HEK293T (cell line): ENCODE measurements at places on chromosomes 11 and 22.

DNA sequence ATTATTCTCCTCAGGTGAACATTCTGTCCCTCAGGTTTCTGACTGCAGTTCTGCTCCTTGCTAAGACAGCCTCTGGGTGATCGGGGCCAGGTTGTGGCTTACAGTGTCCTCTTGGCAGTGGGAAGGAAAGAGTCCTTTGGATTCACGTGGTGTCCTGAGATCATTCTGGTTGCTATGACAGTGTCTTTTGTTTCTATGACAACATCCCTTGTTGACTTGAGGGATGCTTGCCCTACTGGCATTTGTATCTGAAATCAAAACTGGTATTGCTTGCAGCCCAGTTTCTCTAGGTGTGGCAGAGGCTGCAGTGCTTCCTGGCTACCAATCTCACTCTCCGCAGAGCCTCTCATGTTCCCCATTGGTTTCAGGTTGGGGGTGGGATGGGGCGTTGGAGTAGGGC, 151.8 kb upstream of the CCDC90B start:
- no peak for DNase-seq

DNA sequence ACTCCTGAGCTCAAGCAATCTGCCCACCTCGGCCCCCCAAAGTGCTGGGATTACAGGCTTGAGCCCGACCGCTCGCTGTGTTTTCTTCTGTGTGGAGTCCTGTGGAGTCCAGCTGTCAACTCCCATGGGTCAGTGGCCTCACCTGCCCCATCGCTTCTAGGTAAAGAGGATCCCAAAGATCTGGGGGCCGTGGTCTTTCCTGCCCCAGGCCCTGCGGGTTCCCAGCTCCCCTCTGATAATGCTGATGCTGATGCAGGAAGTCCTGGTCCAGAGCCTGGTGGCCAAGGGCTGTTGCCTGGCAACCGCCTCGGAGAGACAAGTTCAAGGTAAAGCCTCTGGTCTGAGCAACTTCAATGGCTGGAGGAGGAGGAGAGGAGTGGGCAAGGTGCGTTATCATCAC, 9.6 kb downstream of the SSTR3 start:
- DNase-seq, result no peak

DNA sequence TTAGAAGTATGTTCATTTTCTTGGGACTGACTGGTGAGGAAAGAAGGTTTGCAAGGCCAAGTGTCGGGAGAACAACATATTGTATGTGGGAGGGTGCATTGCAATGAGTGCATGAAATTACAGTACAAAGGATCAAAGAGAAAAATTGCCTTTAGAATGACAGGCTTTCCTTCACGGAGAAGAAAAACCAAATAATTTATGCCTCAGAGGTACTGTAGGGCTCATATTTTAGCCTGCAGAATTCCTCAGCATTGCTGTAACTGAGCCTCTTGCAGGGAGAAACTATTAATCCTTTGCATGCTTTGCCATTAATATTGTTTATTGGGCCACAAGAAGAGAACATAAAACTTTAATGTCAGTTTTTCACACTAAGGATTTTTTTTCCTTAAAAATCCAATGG, 60.1 kb downstream of the LRRC4C start:
- DNase-seq, result no peak

DNA sequence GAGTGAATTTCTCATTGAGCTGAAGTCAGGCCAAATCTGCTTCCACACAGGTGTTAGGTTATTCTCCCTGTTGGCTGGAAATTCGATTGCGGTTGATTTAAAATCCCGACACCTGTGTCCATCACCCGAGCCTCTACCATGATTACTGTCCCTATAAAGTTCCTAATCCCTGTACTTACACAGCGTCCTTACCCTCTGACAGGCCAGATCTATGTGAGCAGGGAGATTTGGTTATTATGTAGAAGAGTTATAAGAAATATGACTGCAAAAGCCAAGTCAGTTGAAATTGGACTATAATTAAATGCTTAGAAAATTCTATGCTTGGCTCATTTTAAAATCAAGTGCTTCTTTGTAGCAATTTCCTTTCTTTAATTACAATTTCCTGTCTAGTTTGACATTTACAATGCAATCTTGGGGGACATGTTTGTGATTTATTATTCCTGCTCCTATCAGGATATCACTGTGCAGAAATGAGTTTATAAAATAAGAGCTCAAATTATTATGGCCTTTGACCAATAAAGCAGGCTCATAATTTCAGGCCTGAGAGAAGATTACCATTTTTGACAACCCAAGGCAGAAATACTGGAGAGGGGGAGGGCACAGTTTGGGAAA, 32.5 kb upstream of the LMO1 start:
- no peak for DNase-seq

GRCh38 chr11:30291331-30291730, 31.6 kb upstream of the ARL14EP start:
- no peak for DNase-seq

DNA sequence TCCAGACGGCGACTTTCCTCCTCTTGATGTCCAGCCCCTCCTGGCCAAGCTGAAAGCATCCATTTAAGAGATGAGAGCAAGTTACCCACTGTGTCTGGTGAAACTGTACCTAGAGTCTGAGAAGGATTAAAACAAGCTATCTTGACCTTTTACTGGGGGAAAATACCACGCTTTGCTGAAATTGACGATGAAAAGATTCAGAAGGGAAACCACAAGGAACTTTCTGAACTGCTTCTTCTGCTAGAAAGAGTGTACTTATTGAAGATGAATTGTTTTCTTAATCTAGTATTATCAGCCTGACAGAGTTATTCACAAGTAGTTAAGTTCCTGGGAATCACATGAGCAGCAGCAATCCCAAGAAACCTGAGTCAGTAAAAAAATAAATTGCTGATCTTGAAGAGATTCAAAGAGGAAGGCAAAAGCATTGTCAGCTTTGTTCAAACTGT, 13.1 kb upstream of the MS4A6A start:
- no peak for DNase-seq

DNA sequence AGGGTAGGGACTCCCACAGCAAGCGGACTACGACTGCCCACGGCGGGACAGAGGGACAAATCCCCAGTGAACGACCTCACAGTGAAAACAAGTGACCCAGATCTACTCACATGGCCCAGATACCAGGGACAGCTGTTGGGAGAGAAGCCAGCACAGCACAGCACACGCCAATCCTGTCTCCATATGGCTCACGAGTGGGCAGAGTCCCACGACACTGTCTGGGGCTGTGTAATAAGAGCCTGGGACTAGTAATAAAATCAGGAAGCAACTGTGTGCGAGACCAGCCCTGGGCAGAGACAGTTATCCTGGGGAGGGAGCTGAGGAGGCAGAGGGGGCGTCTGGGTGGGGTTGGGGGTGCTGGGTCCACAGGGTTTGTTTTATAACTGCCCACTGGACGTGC, 385.0 kb downstream of the CTTN start:
- no peak for DNase-seq

DNA sequence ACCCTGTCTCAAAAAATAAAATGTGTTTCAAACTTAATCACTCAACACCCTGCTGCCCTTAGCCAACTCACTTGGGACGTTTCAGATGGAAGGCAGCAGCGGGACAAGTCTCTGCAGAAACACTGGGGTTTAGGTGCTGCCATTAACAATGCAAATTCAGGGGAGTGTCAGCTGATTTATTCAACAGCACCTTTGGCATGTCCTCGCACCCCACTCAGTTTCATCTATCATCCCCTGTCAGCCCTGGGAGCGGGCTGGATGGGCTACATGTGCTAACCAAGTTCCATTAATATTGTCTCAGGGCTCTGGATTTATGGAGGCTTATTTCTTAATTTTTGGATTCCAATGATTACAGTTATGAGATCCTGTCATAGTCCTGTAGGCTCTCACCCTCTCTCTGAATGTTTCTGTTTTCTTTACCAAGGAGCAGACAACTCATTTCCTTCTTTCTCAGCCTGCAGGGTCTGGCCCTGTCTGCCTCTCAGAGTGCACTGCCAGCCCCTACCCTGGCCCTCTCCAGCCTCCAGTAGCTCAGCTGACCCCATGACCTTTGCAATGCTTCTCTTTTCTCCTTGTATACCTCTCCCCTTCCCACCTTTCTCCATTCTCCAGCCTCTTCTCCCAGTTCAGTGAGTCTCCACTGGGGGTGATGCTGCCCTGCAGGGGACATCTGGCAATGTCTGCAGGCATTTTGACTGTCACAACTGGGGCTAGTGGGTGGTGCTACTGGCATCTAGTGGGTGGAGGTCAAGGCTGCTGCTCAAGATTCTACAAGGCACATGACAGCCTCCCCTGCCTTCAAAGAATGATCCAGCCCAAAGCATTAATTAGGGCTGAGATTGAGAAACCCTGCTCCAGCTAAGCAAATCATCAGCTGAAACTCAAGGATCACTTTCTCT, 79.0 kb downstream of the APIP start:
- DNase-seq, result no peak

- no peak for DNase-seq
Observed at GRCh38 chr11:86003654-86004053, 65.2 kb downstream of the PICALM start.

- DNase-seq, result no peak
Observed at GRCh38 chr22:33476716-33477115, 418.5 kb upstream of the SYN3 start.

DNA sequence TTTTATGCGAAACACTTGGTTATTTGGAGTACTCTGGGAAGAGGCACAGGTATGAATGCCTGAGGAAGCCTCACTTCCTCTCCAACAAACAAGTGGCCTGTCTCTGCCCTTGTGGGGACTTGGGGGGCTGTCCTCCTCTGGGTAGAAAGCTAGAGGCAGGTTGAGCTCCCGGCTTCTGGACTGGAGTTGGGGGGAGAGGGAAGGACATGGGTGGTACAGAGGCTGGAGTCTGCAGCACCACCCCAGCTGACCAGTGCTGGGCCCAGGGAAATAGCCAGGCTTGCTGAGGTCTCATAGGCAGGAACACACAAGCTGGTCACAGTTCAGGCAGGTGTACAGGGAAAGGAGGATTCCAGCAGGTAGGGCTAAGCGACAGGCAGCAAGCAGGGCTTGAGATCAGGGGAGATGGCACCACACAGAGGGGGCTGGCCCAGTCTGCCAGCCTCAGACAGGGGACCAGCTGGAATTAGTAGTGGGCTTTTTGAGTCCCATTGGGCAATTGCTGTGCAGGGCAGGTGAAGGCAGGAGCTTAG, 135.3 kb upstream of the TEAD1 start:
- DNase-seq, result no peak

- no peak for DNase-seq
Observed at GRCh38 chr11:75028321-75028720, 39.6 kb downstream of the NEU3 start.

- no peak for DNase-seq
Observed at GRCh38 chr11:19562156-19562555, 150.5 kb upstream of the NAV2 start.

- DNase-seq, result no peak
Observed at GRCh38 chr22:35465109-35465701, 65.3 kb downstream of the MCM5 start.

DNA sequence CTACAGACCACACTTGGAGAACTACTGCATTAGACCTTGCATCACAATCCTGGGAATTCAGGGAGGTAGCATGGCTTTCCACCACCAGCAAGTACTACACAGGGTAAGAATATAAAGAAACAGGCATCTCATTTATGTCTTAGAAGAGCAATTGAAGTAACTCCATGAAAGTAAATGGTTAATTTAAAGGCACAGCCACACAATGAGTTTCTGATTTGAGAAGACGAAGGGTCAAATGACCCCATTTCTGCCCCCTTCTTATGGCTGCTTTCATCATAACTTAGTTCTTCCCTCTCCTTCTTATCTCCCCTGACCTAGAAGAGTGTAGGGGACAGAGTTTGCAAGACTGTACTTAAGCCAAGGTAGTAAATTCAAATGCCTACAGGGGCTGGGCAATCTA, 6.0 kb downstream of the TRIM66 start:
- DNase-seq, result no peak

GRCh38 chr22:23127055-23127756, 14.6 kb downstream of the RSPH14 start:
- no peak for DNase-seq

GRCh38 chr11:115269191-115269950, 234.8 kb downstream of the CADM1 start:
- DNase-seq, result no peak

DNA sequence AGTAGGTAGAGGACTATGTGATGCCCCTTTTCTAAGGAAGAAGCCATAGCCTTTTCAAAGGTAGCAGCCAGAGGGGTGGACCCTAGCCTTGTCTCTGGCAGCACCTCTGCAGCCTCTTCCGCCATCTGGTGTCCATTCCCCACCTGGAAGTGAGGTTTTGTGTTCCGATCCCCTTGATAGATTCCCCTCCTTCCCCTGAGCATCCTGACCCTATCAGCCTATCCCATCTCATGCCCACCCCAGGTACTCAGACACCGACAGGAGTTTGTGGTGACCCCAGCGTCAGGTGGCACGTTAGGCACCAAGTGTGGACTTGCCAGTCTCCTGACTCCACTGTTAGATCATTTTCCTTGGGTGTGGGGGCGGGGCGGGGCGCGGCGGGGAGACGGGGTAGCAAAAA, 398 bp upstream of the FAM89B start:
- no peak for DNase-seq
